ENCODE measurements at places on chromosomes 6 and 20.

DNA sequence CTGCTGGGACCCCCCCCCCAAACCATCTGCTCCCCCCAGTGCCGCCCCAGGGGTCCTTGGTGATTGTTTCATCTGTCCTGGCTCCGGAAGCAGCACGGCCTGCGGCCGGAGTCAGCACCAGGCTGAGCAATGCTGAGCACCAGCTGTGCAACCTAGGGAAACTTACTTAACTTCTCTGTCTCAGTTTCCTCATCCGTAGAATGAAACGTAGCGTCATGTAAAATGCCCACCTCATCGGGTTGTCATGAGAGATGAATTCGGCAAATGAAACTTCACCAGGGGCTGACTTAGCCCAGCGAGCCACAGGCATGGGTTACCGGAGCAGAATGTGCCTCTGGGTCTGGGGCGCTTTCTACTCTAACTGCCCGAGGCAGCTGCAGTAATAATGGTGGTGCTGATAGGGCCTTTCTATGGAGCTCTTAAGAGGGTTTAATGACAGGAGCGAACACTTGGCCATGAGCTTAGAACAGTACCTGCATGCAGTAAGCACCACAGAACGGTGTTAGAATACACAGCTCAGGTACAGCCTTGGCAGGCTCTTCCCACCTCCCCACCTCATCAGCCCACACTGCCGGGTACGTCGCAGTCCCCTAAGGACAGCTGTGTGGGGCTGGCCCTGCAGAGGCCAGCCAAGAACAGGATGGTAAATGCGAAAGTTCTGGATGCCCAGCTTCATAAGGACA, 1.7 kb downstream of the THBS2 start:
- DNase-seq = no peak

DNA sequence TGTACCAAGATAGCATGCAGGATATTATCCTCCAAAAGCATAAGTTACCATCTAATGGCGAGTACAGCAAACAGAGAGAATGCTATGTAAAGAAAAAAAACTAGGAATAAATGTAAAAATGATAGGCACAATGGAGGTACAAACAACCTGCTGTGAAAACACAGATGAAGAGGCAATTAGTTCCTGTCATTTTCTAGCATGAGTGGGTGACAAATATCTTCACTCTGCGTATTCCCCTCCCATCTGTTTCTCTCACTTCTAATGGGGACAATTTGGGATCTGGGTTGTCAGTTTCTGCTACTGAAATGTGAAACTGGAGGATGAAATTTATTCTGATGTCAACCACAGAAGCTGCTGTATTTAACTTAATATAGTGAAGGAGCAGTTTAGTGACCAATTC, 11.7 kb upstream of the PTPRK start:
- DNase-seq = no peak

DNA sequence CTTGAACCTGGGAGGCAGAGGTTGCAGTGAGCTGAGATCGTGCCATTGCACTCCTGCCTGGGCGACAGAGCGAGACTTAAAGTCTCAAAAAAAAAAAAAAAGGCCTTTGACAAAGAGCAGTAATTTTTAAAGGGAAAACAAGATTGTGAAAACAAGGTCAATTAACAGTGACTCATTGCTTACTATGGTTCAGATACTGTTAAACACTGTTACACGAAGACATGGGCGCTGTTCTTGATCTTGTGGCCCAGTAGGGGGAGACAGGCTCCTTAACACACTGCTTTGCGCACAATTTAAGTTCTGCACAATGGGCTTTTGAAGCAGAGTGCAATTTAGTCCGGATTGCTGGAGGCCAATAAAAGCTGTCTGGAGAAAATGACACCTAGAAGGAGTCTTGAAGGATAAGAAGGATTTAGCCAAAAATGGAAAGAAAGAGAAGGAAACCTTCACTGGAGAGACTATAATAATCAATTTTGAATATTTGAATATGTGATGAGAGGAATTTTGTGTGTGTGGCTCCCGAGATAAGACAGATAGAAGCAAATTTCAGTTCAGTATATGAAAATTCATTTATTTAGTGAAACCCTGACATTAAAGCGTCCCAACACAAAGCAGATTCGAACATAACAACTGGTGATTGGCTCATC, 6.0 kb upstream of the LATS1 start:
- DNase-seq = peak; percentile 30

DNA sequence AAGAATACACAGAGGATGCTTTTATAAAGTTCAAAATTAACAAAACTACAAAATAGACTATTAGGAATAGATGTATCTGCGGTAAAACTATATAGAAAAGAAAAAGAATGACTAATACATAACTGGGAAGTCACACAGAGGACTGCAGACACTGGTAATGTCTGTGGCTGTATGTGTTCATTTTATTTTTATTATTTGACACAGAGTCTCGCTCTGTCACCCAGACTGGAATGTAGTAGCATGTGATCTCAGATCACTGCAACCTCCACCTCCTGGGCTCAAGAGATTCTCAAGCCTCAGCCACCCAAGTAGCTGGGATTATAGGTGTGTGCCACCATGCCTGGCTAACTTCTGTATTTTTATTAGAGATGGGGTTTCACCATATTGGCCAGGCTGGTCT, 38.9 kb downstream of the ESF1 start:
- DNase-seq = no peak

- no peak for DNase-seq
These were observed 356.9 kb downstream of the ARHGAP18 start for GRCh38 chr6:129353067-129353466.

DNA sequence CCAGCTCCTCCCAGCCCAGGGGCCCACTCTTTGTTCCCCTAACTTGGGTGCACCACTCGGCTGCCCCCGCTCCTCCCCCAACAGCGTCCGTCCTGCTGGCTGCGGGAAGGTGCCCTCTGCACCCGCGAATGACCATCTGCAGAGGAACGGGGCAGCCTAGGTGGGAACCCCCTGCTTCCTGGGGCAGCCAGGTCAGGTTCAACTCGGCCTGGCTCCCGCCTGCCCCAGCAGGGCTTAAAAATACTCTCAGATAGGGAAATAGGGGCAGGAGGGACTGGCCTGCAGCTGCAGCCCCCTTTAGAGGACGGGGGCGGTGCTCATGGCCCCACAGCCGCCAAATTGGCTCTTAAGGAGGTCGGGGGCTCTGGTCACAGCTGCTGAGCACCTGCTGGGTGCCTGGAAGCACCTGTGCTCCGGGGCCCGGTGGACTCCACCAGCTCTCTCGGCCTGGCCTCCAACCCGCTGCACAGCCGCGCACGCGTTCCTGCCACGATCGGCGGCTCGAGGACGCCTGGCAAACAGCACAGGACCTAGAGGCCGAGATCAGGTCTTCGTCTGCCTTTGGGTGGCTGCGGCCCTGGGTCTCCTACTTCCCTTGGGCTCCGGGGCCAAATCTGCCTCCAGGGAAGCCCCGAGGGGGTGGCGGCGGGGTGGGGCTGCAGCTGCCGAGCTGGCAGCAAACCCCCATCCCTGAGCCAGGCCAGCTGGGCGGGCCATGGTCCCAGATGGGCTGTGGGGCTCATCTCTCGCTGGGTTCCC, 700 bp upstream of the LAMA5 start:
- DNase-seq = no peak

DNA sequence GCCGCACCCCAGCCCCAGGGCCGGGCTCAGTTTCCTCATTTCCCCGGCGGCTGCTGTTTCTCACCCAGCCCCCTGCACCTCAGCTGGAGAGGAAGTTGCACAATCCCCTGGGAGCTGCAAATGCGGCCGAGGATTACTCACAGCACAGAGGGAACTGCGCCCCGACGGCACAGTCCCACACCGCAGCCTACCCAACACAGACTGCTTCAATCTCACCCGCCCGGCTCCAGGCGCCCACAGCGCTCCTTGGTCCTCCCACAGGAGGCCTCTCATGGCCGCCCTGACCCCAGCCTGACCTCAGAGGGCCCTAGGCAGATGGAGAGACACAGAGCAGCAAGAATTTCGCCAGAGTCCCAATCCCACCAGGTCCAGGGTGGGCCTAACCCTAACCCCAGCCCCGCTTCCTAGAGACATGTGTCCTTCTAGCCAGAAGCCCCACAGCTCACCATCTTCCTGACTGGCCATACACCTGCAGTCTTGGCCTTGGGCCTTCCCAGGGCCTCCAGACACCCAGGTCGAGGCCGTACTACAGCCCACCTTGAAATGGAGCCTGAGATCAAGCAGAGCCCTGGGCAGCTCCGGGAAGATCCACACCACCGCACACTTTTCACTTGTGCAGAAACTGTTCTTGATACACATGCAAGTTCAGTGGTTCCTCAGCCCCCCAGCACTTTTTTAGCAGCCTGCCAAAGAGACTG, 11.7 kb downstream of the TFEB start:
- DNase-seq = no peak

GRCh38 chr20:32285082-32285620, 7.7 kb downstream of the KIF3B start:
- DNase-seq = no peak

GRCh38 chr6:83429857-83430610, 817 bp downstream of the ME1 start:
- DNase-seq = no peak

- DNase-seq = peak; percentile 2
These were observed 19.2 kb downstream of the BLTP3A start for GRCh38 chr6:34810936-34811632.

- DNase-seq = no peak
These were observed 39.1 kb upstream of the PAK5 start for GRCh38 chr20:9877932-9878495.

- no peak for DNase-seq
These were observed 31.2 kb downstream of the SRSF3 start for GRCh38 chr6:36625158-36625919.

DNA sequence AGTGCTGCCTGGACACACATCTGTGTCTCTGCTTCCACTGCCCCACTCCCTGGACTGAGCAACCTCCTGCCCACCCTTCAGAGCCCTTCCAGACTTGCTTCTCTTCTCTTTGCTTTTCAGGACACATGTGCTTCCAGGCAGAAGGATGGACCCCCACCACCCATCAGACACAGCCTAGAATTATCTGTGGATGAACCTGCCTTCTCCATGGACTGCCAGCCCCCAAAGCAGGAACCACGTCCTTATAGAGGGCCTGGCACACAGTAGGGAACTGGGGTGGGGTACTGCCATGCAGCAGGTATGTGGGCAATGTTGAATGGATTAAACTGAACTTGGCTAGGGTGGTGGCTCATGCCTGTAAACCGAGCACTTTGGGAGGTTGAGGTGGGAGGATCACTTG, 3.6 kb downstream of the KIAA1755 start:
- DNase-seq = no peak

DNA sequence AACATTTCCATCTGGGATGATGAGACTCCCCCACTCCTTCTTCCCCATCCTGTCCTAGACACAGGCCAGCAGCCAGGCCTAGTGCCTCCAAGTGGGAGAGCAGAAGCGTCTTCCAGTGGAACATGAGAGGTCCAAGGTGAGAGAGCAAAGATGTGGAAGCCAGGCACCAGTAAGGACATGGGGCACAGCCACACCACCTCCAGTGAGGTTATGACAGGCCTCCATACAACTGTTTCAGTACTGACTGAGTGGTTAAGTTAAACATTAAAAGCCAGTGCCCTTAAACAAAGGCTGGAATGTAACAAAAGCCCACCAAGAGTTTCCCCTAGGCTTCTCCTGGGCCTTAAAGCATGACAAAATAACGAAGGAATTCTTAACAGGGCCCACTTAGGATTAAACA, 5.3 kb downstream of the ZBTB24 start:
- DNase-seq = no peak

DNA sequence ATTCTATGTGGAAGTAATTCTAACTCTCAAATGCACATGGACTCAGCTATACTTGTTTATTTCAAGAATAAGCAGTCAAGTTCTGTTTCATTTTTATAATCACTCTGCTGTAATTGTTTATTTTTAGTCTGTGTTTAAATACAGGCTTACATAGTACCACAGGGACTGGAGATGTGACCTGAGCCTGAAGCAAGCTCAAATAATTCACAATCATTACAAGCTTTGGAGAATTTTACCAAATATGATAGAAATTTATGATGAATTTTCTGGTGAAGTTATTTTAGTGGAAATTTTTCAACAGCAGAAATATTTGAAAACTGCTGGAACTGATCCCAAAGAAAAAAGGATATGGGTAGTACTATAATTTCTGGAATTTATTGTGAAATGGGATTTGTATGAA, 41.6 kb upstream of the DSE start:
- DNase-seq = no peak

- DNase-seq = no peak
These were observed 31.8 kb downstream of the PSMB9 start for GRCh38 chr6:32885698-32886286.

DNA sequence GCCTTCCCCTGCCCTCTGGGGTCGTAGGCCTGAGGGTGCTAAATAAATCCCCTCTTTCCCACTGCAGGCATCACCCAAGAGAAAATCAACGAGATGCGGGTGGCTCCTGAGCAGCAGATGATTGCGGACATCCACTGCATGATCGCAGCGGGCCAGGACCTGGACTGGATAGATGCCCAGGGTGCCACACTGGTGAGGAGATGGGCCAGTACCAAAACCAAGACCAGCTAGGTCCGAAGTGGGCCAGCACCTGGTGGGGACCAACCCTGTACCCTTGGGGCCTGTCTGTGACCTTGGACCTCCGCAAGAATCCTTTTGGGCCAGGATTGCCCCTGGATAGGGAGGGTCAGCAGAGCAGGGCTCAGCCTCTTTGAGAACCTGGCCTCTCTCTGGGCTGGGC, 23.6 kb upstream of the FAM83D start:
- DNase-seq = no peak

GRCh38 chr6:102114402-102114801, 720.9 kb downstream of the GRIK2 start:
- DNase-seq = no peak

DNA sequence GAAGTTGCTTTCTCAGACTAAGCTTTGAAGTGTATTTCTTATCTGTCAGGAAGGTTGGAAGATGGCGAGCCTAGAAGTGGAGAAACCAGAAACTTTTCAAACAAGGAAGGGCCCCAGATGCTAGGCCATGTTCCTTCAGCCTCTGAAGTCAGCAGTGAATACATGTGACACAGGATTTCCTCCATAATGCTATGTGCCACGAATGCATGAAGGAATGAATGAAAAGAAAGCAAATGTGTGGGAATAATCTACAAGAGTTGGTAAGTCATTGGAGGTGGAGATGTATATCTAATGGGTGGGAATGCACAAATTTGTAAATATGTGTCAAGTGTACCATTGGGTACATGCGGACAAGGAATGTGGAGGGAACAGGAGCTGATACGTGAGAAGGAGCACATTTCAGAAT, 123.2 kb upstream of the PRSS16 start:
- DNase-seq = no peak
